T follicular helper cell (primary cell): ENCODE measurements at places on chromosomes 2 and 18.

GRCh38 chr2:188631037-188631809 lies 339.5 kb downstream of the GULP1 start:
- no peak for DNase-seq

GRCh38 chr18:29163596-29163995 lies 986.7 kb upstream of the CDH2 start:
- no peak for DNase-seq

DNA sequence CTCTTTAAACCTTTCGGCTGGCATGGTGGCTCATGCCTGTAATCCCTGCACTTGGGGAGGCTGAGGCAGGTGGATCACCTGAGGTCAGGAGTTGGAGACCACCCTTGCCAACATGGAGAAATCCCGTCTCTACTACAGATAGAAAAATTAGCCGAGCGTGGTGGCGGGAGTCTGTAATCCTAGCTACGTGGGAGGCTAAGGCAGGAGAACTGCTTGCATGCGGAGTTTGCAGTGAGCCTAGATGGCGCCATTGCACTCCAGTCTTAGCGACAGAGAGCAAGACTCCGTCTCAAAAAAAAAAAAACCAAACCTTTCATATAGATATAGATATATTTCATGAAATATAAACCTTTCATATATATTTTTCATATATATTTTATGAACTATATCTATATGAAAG lies 864.7 kb downstream of the TRIB2 start:
- DNase-seq = no peak

GRCh38 chr2:197198890-197199289 lies 111.7 kb downstream of the ANKRD44 start:
- DNase-seq = peak; percentile 88

- no peak for DNase-seq
Observed at GRCh38 chr2:109331081-109331480, 202.1 kb downstream of the SH3RF3 start.

- DNase-seq = no peak
Observed at GRCh38 chr18:61201511-61201910, 131.7 kb upstream of the CDH20 start.

DNA sequence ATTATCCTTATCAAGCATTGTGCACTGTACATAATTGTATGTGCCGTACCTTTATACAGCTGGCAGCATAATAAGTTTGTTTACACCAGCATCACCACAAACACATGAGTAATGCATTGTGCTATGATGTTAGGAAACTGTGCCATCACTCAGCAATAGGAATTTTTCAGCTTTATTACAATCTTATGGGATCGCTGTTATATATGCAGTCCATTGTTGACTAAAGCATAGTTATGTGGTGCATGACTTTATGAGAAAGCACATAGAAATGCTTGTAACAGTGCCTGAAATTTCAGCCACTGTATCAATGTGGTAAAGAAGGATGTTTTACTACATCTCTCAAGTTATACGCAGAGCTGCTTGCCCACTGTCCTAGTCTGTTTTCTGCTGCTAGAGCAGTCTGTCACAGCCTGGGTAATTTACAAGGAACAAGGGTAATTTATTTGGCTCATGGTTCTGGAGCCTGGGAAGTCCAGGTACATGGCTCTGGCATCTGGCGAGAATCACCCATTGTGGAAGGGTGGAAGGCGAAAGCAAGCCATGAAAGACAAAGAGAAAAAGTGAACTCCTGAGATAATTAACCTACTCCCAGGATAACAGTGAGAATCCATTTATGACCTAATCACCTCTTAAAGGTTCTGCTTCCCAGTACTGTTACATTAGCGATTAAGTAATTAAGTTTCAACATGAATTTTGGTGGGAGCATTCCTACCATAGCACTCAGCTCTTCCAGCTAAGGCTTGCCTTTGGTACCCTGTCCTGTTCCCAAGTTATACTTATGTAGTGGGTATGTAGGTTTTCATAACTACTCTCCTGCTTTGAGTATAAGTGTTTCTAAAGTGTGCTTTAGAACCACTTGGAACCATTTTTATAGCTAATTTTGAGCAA lies 4.6 kb downstream of the MAP3K20 start:
- no peak for DNase-seq

GRCh38 chr2:37614061-37614738 lies 57.2 kb downstream of the CDC42EP3 start:
- DNase-seq = no peak

DNA sequence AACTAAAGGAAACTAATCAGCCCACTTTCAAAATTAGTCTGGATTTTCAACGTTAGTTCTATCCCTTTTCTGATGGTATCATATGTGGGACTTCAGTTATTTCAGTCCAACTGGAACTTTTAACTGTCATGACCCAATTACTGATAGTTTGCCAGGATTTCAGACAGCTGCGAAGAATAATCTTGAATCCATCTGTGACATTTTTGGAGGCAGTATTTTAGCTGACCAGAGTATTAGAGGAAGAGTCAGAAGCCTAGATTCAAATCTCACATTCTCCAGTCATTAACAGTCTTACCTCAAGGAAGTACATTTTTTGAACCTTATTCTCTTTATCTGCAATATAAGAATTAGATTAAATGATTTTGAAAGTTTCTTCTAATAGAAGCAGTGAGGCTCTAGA lies 81.3 kb downstream of the PTRHD1 start:
- DNase-seq = no peak

DNA sequence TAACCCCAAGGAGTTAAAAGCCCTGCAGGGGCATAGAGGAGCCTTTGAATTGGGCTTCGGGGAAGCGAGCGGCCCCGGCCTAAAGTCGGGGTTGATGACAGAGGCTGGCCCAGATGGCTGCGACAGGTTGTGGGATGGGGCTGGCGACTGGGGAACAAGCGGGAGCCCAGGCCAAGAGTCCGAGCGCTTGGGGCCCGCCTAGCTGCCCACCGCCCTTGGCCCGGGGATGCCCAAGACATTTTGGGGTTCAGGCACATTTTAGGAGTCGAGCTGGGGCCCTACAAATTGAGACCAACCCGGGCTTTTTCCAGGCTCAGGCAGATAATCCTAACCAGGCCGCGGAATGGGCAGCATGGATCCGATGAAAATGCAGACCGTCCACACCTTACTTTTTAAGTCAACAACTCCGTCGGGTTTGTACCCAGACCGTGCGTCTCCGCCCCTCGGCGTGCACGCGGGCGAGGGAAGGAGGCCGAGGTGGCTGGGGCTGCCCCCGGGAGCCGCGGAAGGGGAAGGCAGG lies 507 bp downstream of the RTKN start:
- DNase-seq = no peak

- DNase-seq = no peak
Observed at GRCh38 chr2:150856596-150857281, 369.3 kb upstream of the RND3 start.

DNA sequence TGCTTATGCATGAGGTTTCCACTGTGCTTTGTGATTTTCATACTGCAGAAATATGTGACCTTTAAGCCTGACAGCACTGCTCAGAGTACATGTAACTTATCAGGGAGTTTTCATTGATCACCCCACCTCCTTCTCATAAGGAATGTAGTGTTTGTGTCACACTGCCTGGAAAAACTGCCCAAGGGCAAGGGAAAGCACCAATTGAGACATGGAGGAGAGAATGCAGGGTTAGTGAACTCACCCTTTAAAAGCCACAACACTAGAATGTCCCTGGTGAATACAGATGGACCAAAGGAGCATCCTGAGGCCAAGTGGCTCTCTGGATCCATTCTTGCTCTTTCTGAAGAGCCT lies 147.2 kb upstream of the SPATS2L start:
- DNase-seq = no peak

GRCh38 chr2:236173729-236174607 lies 5.8 kb upstream of the GBX2 start:
- DNase-seq = no peak

GRCh38 chr2:3179208-3179607 lies 198.4 kb downstream of the EIPR1 start:
- DNase-seq = no peak

DNA sequence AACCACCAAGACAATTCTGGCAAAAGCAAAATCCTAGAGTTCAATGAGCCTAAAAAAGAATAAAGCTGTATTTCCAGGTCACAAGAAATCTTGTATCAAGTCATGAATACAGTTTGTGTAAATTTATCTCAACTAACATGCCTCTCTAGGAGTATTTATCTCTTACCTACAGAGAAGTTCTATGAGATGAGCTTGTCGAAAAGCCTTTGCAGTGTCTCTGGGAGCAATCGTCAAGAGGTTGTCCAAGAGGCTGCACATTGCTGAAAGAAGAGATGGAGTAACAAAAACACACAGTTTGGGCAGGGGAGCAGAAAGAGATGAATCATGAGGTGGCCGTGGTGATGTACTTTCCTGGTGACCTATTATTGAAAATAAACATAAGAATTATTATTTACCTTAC lies 112.0 kb upstream of the CD226 start:
- no peak for DNase-seq

DNA sequence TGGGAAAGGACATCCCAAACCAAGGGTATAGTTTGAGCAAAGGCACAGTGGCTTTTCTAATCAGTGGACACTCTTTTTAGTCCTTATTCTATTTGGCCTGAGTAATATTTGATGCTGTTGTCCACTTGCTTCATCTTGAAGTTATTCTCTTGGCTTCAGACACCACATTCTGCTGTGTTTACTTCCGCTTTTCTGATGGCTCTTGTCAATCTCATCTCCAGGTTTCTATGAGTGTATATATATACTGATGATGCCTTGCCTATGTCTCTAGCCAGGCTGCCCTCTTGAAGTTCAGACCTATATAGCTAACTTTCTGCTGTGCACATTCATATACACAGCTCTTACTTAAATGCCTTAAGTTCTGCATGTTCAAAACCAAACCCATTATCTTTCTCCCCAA lies 83.1 kb downstream of the EFEMP1 start:
- no peak for DNase-seq

- DNase-seq = no peak
Observed at GRCh38 chr18:6022845-6023244, 127.5 kb upstream of the TMEM200C start.

GRCh38 chr2:65918760-65919187 lies 486.4 kb upstream of the SPRED2 start:
- DNase-seq = no peak

- no peak for DNase-seq
Observed at GRCh38 chr2:28269019-28269784, 123.5 kb upstream of the FOSL2 start.
